WTC11 (cell line): ENCODE measurements at places on chromosomes 6 and 20.

DNA sequence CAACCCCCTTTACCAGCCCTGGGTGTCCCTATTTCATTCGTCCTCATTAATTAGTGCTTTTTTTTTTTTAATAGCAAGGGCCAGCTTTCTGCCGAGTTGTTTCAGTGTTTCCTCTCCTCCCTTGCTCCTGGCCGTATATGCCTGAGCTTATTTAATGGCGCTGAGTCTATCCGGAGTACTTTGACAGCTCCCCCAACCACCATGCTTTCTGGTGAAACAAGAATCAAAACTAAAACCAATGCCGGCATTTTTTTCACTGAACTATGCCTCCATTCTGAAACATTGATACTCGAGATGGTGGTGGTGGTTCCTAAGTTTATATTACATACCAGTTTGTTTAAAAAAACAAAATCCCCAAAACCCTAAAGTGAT lies 1.2 kb downstream of the DCBLD1 start:
- no peak for DNase-seq

GRCh38 chr6:78746457-78746856 lies 120.9 kb upstream of the IRAK1BP1 start:
- DNase-seq = no peak

DNA sequence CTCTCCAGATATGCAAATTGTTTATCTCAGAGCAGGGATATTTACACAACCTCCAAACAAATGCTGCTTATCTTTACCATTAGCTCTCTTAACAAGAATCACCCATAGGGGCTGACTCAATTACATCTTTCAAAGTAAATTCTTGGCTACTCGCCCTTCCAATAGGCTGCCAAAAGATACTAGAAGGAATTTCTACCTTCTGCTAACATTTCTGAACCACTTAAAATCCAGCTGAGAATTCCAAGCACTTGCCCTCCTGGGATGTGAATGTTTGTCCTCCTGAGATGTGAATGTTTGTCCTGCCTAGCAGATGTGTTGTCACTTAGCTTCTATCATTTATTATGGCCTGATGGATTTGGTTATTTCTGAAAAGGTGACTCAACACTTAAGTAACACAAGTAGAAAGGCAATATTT lies 388.0 kb downstream of the GJA1 start:
- DNase-seq = no peak

DNA sequence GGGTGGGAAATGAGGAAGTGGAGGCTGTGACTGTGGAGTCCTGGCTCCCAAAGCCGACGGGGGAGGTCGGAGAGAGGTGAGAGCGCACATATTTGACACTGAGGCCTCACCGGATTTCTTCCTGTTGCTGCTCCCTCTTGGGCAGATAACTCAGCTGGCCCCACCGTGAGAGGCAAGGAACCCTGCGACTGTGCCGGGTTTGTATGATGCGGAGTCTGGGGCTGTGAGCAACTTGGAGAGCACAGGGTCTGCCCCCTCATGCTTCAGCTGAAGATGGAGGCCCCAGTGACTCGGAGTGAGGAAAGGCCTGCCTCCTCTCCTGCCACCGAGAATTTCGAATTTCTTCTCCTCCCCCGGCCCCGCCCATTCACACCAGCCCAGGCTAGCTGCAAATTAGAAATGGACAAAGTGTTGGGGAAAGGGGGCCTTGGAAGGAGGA lies 160.6 kb downstream of the GRM4 start:
- DNase-seq = no peak

GRCh38 chr6:6148192-6148815 lies 141.6 kb upstream of the NRN1 start:
- no peak for DNase-seq

- peak; percentile 32 for DNase-seq
These were observed 595 bp downstream of the EYA2 start for GRCh38 chr20:46894971-46895905.
